GM23248 (cell line): ENCODE measurements at places on chromosomes 3 and 15. TPM values are rescaled to one million over a fixed set of nuclear protein-coding genes. Genes with fewer than 3 reads are reported as not detected.

The CFAP100 gene
- total RNA-seq: not detected in 2 replicates

The LRRIQ4 gene
- total RNA-seq: not detected in 2 replicates

The ARIH2 gene
- 80.8 and 102 TPM in 2 replicates for total RNA-seq

DNA sequence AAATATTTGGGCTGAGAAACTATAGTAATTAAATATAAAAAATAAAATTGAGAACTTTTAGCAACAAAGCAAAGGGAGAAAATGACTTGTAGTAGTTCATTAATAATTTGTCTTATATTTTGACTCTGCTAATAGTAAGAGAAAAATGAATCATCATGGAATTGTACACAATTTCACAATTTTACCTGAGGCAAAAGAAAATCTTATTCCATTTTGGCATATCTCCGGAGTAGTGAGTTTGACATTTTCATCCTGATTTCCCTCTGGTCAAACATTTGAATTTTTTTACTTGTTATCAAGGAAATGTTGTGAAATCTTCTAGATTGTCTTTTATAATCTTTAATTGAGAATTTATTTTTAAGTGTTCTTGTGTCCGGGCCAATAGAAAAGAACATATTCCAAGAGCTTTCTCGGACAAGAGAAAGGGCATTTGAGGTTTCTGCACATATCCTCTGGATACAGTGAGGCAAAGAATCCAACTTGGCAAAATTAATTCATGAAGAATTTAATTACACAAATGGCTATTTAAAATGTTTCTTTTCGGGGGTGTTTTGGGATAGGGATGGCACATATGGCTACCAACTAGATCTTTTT, 89.3 kb upstream of the IGSF10 start:
- H3K27ac ChIP-seq: no peak overlapping the region
- no peak for DNase-seq
- no peak overlapping the region for H3K4me3 ChIP-seq
- no peaks in the 10 kb centered on the region for H3K4me1 ChIP-seq
- H3K27me3 ChIP-seq: no peaks in the 10 kb centered on the region

The C3orf85 gene
- not detected in 2 replicates for total RNA-seq

GRCh38 chr3:16871915-16872842, 12.6 kb upstream of the PLCL2 start:
- H3K4me1 ChIP-seq: 0 out of 2 replicates have a peak, but pooled peaks cover 4% of the 10 kb centered on the region
- no peak overlapping the region for H3K27ac ChIP-seq
- peak; percentile 35 for DNase-seq

The PIGZ gene
- 3.9 and 5.7 TPM in 2 replicates for total RNA-seq

DNA sequence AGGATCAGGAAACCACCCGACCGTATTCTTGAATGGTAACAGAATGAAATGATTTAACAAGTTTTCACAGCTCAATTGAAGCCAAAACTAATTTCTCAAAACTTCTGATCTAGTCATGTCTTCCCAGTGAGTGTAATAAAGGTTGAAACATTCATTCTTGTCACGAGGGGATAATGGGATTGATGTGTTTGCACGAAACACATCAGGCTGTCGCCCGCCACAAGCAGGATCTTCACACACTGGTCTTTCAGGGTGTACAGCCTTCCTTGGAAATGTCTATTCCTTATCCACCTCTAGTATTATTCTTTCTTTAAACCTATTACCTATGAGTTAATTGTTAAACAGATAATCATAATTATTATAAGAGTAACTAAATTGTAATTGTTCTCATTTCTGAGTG, 94.3 kb downstream of the KCNAB1 start:
- H3K4me1 ChIP-seq: no peaks in the 10 kb centered on the region; the same call in 1 of the 2 replicates
- H3K27me3 ChIP-seq: no peaks in the 10 kb centered on the region
- H3K4me3 ChIP-seq: no peak overlapping the region
- no peaks in the 10 kb centered on the region for H3K36me3 ChIP-seq
- no peak for DNase-seq

The KLHL40 gene
- total RNA-seq: not detected in 2 replicates
